ENCODE measurements at places on chromosomes 7 and 10.

GRCh38 chr7:125256446-125256845 is 326.8 kb upstream of the POT1 start:
- no peak for DNase-seq

GRCh38 chr10:43978091-43978490 is 329.4 kb upstream of the ZNF32 start:
- no peak for DNase-seq

- no peak for DNase-seq
Observed at GRCh38 chr10:76286536-76286935, 855.1 kb downstream of the LRMDA start.

GRCh38 chr7:125255810-125256209 is 326.2 kb upstream of the POT1 start:
- no peak for DNase-seq

- DNase-seq: peak; percentile 9
Observed at GRCh38 chr10:4018054-4018511, 233.1 kb upstream of the KLF6 start.

DNA sequence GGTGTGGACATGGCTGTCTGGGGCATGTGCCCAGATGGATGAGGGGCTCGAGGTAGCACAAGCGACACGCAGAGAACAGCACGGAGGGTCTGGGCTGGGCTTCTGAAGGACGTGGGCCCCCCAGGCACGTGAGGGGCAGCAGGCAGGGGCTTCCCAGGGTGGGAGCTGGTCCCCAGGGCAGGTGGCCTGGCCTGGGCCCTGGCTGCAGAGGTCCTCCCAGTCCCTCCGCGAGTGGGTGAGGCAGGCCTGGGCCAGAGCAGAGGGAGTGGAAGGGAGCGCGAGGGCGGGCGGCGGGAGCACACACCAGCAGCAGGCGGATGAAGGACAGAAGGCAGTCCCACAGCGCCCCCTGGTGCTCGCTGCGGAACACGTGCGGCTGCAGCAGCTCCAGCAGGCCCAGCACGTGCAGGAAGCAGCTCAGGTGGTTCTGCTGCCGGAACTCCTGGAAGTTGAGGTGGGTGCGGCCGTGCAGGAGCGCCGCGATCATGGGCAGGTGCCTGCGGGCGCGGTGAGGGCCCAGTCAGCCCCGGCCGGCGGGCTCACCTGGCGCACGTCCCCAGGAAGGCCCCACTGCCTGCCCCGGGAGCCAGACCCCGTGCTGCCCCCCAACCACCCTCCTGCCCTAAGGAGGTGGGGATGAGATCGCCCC is 14.7 kb upstream of the MICALL2 start:
- DNase-seq: peak; percentile 83

GRCh38 chr10:92747600-92747999 is 57.8 kb downstream of the HHEX start:
- DNase-seq: no peak

GRCh38 chr10:97782455-97783228 is 10.8 kb upstream of the SFRP5 start:
- DNase-seq: no peak

DNA sequence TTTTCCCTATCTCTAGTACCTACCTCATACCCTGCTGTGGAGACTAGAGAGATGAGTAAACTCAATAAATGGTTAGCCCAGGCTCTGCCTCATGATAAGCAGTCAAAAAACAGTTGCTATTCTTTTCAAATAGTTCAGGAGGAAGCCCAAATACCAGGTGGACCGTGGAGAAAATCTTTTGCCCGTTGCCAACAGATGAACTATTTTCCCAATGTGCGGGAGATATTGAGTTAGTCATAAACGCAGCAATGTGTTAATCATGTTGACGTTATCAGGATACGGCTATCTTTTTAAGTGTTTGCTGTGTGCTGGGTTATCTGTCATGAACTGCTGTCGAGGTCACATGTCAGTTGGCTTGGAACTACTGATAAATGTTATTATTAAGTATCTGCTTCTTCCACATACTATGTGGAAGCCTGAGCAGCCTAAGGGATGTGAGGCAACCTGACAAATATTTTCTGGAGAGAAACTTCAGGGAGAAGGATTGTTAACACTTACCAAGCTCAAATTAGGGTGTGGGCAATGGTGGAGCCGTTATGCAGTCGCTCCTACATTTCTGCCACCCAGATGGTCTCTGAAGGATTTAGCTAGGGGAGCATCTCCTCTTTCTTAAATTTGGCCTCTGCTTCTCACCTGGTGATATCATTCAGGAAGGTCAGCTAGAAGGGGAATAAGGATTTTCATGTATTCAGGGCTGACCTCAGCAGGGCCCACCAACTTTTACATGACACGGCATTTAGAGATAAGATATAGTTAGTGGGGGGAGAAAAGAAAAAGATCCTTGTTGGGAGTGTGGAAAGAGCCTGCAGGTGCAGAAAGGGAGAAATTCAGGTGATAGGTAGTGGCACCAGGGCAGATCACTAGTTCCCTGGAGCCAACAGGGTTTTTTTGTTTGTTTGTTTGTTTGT is 33.5 kb upstream of the SLC26A3 start:
- DNase-seq: no peak

DNA sequence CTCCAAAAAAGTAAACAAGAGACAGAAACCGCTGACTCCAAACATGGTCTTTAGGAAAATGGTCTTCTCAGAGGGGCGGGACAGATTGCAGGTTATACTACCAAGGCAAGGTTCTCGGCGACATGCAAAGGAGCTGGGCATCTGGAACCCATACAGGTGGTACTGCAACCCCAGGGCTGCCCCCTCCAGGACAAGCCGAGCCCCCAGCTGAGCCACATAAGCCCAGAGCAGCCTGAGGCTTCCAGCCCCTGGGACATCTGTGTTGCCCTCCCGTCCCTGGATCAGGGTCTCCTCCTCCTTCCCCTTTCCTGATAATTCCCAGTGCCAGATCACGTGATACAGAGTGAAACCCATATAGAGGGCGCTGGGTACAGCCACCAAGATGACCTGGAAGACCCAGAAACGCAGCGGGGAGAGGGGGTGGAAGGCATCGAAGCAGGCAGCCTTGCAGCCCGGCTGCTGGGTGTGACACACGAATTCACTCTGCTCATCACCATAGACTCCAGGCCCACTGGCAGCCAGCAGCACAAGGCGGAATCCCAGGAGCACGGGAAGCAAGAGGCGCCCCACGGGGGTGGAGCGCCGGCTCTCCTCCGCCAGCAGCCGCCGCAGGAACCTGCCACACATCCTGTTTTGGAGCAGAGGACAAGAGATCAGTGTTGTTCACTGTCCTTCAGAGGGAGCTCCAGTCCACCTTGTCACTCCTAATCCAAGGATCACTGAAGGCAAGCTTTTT is at the start of gene GJC3:
Gene GJC3 (minus strand): TSS at position 627 of the 736 bp plus-strand sequence. CDS start 0 bp downstream, at position 627.
- peak; percentile 54 for DNase-seq

DNA sequence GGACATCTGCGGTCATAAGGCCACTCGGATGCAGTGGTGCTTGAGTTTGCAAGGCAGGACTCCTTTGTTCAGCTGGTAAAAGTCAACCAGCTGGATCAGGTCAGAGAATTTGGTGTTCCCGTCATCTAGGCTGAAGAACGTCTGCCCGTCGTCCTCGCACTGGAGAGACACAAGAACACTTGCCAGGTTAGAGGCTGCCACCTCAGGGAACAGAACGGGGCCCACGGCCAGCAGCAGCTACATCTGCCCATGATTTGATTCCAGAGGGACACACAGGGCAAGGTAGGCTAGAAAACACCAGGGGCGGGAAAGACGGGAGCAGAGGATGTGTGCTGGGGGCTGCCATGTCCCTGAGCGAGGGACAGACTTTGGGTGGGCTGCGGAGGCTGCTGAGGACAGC is 27.7 kb upstream of the DDC start:
- DNase-seq: no peak

DNA sequence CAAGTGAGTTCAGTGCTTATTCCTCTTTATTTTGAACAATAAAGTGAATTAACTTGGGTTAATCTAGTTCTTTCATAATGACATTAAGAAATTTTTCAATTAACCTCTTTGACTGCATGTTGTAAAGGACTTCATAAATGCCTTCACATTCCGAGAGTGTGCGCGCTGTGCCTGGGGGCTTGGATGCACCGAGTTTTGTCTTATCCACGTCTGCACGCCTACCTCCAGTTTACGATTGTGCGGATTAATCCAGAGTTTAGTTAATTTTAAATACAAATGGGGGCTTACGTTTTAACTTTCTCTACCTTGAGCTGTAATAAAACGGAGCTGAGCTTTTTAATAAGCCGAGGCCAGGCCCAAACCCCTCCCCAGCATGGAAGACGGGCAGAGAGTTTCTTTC is 120.4 kb downstream of the EBF3 start:
- no peak for DNase-seq

- no peak for DNase-seq
Observed at GRCh38 chr10:111297351-111297848, 220.6 kb downstream of the ADRA2A start.

GRCh38 chr7:113550966-113551365 is 367.8 kb downstream of the PPP1R3A start:
- DNase-seq: no peak

- DNase-seq: no peak
Observed at GRCh38 chr7:66952343-66953043, 31.5 kb downstream of the TMEM248 start.

DNA sequence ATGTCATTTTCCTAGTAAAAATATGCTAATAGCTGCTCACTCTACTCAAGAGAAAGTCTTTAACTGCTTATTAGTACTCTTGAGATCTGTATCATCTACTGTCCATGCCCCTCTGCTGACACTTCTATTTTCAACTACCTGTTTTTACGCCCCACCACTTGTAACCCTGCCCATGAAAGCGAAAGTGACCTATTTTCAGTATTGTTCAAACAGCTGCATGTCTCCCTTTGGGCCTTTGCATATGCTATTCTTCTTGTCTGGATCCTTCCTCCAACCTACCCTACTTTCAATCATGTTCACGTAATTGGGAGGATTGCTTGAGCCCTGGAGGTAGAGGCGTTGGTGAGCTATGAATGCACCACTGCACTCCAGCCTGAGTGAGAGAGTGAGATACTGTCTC is 1481.3 kb downstream of the GATA3 start:
- DNase-seq: no peak

DNA sequence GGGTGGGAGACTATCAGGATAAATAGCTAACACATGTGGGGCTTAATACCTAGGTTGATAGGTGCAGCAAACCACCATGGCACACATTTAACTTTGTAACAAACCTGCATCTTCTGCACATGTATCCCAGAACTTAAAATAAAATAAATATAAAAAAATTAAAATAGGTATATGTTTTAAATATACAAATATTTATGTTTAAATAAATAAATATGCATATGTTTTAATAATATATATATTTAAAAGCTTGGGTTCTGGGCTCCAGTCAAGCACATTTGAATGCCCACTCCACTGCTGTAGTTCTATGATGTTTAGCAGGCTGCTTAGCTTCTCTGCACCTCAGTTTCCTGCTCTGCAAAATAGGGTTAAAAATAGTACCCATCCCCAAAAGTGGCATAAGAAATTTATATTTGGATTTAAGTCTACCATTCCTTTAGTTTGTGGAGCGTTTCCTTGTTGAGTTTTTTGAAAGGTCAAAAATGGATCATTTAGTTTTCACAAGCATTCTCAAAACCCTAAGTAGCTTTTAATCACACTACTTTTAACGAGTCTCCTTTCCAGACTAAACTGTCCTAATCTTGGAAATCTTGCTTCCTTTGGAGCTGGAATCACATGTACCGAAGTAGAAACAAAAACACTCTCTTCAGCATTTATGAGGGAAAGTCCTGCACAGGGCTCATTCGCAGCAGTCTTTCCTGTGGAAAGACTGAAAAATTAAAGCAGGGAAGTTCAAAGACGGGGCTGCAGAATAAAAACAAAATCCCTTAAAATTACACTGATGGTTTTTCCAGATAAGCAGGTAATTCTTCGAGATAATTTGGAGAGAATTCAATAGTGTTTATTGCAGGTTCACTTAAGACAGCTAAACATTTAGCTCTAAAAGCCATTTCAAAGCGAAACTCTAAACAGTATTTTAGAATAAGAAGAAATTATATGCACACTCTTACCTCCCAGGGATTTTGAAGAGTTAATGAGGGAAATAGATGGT is 111.7 kb upstream of the LYZL1 start:
- no peak for DNase-seq

- no peak for DNase-seq
Observed at GRCh38 chr10:3224241-3224640, 51.7 kb upstream of the PITRM1 start.

GRCh38 chr10:9781666-9782065 is 1236.0 kb upstream of the CELF2 start:
- DNase-seq: no peak

GRCh38 chr10:113479346-113480080 is 73.3 kb upstream of the HABP2 start:
- DNase-seq: no peak

DNA sequence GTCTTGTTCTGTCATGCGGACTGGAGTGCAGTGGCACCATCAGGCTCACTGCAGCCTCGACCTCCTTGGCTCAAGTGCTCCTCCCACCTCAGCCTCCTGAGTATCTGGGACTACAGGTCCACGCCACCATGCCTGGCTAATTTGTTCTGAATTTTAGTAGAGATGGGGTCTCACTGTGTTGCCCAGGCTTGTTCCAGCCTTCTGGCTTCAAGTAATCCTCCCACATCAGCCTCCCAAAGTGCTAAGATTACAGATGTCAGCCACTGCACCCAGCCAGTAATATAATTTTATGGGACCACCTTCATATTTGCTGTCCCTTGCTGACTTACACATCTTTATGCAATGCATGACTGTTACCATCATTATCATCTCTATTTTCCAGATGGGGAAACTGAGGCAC is 1.5 kb upstream of the HSPB1 start:
- DNase-seq: no peak

- DNase-seq: no peak
Observed at GRCh38 chr10:124573726-124574455, 112.3 kb downstream of the LHPP start.

DNA sequence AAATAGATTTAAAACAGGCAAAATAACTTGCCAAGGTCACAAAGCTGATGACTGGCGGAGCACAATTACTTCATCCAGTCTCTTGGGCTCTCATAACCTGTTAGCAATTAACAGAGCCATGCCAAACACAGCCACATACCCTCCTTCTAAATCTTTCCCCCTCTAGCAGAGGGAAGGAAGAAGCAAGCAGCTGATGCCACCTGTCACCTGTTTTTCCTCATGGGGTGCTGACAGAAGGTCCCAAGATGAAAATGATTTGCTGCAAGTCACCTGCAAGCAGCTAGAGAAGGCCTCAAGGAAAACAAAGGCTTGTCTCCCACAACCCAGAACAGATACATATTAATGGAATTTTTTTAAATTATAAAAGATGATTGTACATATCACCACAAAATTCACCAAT is 117.8 kb downstream of the GFRA1 start:
- DNase-seq: no peak

GRCh38 chr10:43970717-43971116 is 322.0 kb upstream of the ZNF32 start:
- DNase-seq: no peak

Measured in activated T-cell treated with anti-CD3 and anti-CD28 coated beads, Interleukin-2, amount 50 U/mL, for 72 hours (primary cell).